ENCODE measurements at places on chromosomes 11 and 22.

GRCh38 chr11:111438846-111439520, 59.9 kb upstream of the POU2AF1 start:
- DNase-seq = no peak

DNA sequence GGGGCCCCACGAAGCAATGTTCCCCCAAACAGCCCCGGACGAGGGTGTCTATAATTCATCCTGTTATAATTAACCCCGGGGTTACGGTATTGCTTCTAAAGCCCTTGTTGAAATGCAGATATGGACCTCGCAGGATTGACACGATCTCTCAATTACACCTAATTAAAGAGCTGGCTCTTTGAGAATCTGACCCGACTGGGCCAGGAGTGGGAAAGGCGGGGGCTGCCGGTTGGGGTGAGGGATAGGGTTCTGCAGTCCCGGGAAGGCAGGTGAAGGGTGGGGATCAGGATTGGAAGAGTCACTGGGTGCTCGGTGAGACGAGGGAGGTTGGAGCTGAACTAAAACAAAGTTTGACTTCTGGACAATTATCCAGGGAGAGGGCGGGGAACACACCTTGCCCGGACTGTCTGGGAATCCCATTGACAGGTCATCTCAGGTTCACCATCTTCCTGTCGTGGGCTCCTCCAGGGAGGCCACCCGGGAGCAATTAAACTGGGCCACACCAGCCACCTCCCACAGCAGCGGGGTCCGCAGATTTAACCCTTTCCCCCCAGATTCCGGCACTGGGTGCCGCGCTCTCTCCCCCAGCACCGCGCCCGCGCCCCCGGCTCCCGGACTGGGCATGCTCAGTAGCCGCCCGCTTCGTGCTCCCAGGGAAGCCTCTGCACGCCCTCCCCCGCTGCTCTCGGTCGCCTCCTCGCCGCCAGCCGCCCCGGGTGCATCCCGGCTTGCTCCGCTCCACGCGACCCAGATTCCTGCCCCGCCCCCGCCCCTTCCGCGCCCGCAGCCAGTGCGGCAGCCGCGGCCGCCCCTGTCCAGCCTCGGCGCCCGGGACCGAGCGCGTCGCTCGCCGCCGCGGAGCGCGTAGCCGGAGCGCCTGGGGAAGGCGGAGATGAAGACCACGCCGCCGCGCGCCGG, at the start of gene ELMOD1:
Gene ELMOD1, plus strand, starts transcription at position 688 of the 918 bp plus-strand sequence. CDS start 27,043 bp downstream, outside the sequence.
- peak; percentile 48 for DNase-seq

DNA sequence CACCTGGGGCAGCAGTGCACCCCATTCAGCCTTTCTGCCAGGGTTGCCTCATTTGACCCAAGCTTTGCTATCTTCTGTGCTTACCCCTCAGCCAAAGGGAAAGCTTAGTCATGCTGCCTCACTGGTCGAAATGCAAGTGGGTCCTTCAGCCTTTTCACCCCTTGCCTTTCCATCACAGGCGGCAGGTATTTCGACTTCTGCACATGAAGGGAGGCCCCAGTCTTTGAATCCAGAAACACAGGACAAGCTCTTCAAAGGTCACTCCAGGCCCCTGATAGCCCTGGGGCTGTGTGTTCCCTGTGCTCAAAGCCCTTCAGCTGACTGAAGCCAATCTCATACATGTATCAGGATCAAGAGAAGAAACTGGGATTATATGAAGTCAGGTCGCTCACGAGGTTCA, 129.7 kb downstream of the SNX19 start:
- no peak for DNase-seq

DNA sequence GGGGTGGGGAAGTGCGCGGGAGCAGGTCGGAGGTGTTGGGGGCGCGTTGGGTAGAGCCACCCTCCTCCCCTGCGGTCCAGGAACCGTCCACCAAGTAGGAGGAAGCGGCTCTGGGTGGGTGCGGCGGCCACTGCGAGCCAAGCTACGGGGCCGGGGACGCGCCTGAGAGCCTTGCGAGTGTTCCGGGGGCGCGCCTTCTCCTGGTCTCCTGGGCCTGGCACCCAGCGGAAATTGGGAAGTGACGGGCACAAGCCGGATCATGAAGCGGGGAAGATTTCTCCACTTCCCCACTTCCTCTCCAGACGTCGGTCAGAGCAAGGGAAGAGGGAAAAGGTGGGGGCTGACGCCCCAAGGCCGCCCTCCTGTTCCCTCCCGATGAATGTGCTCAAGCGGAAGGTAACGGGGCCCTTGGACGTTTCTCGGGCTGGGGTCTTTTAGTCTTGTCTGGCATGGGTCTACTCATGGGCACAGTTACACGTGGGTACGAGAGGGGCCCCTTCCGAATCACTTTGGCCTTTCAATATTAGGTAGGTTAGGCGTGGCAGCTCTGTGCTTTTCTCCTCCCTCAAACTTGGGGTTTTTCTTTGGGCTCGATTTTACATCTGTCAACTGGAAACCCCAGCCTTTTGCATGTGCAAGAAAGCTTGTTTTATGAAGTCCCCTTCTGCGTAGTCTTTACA, 865 bp downstream of the RBM14 start:
- no peak for DNase-seq

GRCh38 chr22:44086271-44087088, 62.4 kb downstream of the PARVB start:
- DNase-seq = no peak

DNA sequence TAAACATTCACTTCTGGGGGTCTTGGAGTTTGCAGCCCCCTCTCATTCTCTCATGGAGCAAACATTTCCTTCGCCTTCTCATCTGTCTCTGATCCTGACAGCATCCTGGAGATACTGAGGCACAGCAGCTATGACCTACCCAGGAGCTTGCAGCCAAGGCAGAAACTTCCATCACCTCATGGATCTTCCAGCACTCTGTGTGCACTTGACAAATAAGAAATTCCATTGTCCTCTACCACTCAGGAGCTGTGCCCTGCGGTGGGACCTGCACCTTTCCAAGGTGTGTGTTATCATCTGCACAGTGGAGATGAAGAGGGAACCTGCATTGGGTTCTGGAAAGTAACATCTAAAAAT, 49.1 kb downstream of the GGTLC2 start:
- no peak for DNase-seq

DNA sequence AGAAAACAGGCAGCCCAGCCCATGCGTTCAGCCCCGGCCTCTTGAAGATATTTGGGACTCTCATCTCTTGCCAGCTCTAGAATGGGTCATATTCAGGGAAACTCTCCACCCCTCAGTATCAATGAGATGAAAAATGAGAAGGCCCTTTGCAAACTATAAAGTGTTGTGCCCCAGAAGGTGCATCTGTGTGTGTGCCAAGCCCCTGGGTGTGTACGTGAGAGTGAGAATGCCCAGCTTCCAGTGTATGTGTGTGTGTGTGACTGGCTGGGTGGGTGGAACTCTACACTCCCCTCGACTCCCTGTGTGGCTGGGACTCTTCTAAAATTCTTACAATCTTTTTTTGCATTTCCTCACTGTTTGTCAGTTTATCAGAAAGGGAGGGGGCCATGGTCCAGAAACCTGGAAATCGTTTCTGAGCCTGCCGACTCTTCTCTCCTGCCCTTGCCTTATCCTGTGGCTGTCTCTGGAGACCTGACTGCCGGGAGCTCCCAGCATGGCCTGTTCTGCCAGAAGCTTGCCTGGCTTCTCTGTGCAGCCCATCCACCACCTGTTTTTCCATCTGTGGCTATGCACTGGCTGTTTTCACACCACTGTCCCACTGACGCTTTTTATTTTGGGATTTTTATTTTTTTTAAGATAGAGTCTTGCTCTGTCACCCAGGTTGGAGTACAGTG, 1.2 kb downstream of the P2RY6 start:
- DNase-seq = no peak

- no peak for DNase-seq
These were observed 15.3 kb downstream of the IL10RA start for GRCh38 chr11:118001494-118001971.

- no peak for DNase-seq
These were observed 380.9 kb downstream of the ETS1 start for GRCh38 chr11:128206461-128206860.

- DNase-seq = no peak
These were observed 31.0 kb downstream of the IGHMBP2 start for GRCh38 chr11:68934666-68935065.

GRCh38 chr22:25555586-25555985, 8.9 kb upstream of the GRK3 start:
- no peak for DNase-seq

- DNase-seq = no peak
These were observed 65.6 kb downstream of the ISX start for GRCh38 chr22:35131525-35132000.

- DNase-seq = no peak
These were observed 67.0 kb downstream of the PPP6R3 start for GRCh38 chr11:68527585-68527984.

GRCh38 chr22:43424666-43425630, 13.1 kb downstream of the MPPED1 start:
- no peak for DNase-seq

All from activated CD8-positive, alpha-beta memory T cell treated with anti-CD3 and anti-CD28 coated beads, Interleukin-2, amount 10 ng/mL, durations not matched to agents 7 days and 5 days (primary cell).